SW480 (cell line): ENCODE measurements at places on chromosomes 1 and 21.

DNA sequence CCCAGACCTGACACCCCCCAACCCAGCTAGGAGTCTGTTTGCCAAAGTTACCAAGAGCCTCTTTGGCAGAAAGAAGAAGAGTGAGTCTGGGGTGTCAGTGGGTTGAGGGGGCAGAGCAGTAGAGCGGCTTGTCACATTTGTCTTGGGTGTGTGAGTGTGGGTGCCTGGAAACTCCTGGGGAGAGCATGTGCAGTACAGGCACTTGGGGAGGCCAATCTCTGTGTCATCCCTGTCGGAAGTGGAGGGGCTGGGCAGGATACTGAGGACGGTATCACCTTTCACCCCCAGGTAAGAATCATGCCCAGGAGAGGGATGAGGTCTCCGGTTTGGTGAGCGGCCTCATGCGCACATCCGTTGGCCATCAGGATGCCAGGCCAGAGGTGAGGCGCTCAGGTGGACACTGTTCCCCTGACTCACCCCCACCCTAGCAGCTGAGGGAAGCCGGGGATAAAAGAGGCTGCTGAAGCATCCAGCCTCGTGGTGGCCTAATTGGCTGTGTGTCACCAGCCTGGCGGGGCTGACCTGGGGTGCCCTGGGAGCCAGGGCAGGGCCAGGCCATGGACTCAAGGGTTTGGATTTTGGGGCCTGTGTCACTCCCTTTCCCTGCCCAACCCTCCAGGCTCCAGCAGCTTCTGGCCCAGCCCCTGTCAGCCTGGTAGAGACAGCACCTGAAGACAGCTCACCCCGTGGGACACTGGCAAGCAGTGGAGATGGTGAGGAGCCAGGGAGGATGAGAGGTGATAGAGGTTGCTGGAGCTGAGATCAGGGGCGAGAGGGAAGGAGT is 3.3 kb downstream of the PLK3 start:
- DNase-seq, result no peak

DNA sequence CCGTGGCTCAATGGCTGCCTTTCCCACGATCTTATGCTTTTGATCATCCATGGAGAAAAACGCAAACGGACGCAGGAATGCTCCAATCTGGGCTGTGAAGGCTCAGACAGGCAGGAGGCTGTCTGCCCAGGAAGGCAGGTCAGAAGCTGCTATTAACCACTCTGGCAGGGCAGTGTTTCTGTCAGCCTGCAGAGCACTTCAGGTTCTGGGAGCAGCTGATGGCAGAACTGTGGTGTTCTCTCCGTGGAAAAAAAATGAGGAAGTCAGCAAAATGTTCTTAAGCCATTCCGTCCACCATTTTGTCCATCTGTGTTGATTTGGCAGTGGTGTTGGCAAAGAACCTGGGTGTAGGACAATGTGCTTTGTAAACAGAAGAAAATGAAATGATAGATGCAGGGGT is 91.7 kb downstream of the SIM2 start:
- DNase-seq, result no peak

- DNase-seq, result no peak
These were observed 110.7 kb downstream of the HUNK start for GRCh38 chr21:31983554-31983953.

- DNase-seq, result no peak
These were observed 29.8 kb upstream of the C1orf198 start for GRCh38 chr1:230898144-230898543.

- DNase-seq, result no peak
These were observed 7.6 kb downstream of the SLC25A24 start for GRCh38 chr1:108192581-108192980.

GRCh38 chr1:32426489-32427255 is 32.4 kb upstream of the BSDC1 start:
- DNase-seq, result no peak

- no peak for DNase-seq
These were observed 93.4 kb downstream of the ADARB1 start for GRCh38 chr21:45167796-45168222.
